Kidney epithelial cell (primary cell): ENCODE measurements at places on chromosomes 5 and 9.

DNA sequence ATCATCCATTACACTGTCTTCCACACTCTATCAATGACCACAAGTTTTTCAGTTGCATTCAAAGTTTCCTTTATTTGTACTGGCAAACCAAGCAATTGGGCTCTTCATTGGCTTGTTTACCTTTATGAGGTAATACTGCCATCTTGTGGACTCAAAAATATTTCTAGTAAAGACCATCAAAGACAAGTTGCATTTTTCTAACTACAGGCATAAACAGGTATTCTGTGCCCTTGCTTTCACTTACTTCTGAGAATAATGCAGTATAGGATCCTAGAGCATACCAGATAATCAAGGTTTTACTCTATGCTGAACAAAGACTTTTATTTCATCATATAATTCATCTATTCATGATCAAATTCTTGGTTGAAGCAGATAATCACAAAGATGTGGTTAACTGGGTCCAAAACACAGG, 173.7 kb upstream of the POU5F2 start:
- no peak for DNase-seq

DNA sequence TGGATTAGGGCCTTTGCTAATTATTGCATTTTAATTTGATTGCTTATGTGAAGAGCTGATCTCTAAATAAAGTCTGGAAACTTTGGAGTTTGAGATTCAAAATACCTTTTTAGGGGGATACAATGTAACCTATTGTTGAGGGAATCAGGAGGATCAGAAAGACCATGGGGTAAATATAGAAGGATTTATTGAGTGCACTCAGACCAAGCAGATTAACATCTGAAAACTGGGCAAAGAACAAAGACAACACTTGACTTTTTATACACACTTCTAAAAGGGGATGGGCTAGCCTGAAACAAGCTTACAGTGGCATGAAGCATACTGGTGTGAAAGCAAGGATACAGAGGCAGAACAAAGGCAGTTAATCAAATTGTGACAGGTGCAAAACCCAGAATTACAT, 174.3 kb downstream of the MRPS30 start:
- no peak for DNase-seq

GRCh38 chr5:72459089-72459661, 48.0 kb downstream of the ZNF366 start:
- DNase-seq, result no peak

DNA sequence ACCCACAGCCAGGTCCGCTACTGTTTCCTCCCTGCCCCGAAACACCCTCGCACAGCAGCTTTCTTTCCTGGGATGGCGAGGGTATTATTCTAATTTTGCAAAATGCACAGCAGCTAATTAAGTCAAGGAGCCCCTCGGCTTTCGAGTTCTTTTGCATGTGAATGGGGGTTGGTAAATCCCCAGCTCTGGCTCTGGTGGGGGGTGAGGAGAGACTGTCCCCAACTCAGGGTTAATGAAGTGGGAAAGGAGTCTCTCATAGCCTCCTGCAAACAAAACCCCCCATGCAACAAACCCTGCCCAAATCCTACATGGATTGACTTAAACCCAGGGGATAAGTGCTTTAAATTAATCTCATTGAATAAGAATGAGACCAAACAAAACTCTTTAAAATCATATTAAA, 8.8 kb downstream of the BARHL1 start:
- DNase-seq, result no peak

DNA sequence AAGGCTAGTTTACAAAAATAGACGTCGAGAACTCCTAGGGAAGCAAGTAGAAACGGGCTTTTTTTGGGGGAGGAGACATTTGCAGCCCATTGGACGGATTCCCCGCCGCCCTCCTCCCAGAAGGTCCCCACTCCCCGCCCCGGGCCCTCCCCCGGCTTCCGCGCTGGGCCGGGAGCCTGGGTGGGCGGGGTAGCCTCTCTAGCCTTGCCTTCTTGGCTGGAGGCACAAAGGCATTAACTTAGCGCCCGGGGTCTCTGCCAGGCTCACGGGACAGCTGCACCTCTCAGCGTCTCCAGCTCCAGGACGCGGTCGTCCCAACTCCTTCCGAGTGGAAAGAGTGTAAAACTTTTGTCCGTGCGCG, at the start of gene DMRTA1:
DMRTA1 (plus strand) TSS at position 236 of the 361 bp plus-strand sequence. CDS start 242 bp downstream, outside the sequence.
- DNase-seq, result no peak

DNA sequence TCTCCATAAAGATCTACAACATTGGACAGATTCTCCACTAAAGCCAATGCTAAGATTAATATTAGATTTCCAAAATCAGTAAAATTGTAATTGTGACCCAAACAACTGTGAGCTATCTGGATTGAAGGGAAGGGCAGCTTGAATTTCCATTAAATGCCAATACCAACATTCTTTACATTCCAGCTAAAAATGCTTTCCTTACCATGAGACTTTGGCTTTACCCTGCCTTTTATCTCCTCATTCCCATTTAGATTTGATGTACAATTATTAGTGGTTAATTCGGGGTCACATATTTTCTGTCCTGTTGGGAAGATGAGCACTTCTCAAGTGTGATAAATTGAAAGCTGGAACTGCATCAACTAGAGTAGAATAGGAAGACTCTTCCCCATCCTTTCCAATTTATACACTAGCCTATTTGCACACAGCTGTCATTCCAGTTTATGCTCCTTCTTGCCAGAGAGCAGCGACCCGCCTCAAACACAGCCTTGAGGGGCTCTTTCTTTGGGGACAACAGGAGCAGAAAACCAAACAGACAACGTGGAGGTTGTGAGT, 33.1 kb upstream of the MYOT start:
- DNase-seq, result no peak

GRCh38 chr5:157978061-157978460, 119.1 kb upstream of the CLINT1 start:
- no peak for DNase-seq

- no peak for DNase-seq
These were observed 21.0 kb upstream of the FOXE1 start for GRCh38 chr9:97831843-97832636.

DNA sequence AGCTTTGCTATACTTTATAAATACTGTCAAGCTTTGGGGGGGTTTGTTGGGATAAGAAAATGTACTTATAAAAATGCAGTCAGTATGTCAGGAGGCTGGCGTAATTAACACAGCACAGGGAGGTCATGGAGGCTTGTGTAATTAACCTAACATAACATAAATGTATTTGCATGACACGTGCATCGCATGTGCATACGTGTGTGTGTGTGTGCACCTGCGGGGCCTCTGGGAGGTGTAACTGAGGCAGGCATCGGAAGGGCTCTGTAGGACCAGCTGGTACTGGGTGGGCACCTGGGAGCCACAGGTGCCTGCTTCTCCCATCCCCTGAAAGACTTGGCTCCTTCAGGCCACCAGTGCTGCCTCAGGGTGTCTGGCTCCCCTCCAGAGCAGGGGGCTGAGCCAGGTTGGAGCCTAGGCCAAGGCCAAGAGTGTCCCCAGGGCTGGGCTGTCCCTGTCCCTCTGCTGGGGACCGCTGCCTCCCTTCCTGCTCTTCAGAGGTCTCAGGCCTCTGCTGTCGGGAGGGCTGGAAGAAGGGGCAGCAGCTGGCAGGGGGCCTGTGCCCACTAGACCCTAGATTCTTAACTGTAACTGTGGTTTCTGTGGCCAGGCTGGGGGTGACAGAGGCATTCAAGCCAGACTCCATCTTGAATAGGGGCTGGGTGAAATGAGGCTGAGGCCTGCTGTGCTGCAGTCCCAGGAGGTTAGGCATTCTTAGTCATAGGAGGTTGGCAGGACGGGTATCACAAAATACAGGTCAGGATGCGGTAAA, 9.0 kb downstream of the FCN2 start:
- no peak for DNase-seq

DNA sequence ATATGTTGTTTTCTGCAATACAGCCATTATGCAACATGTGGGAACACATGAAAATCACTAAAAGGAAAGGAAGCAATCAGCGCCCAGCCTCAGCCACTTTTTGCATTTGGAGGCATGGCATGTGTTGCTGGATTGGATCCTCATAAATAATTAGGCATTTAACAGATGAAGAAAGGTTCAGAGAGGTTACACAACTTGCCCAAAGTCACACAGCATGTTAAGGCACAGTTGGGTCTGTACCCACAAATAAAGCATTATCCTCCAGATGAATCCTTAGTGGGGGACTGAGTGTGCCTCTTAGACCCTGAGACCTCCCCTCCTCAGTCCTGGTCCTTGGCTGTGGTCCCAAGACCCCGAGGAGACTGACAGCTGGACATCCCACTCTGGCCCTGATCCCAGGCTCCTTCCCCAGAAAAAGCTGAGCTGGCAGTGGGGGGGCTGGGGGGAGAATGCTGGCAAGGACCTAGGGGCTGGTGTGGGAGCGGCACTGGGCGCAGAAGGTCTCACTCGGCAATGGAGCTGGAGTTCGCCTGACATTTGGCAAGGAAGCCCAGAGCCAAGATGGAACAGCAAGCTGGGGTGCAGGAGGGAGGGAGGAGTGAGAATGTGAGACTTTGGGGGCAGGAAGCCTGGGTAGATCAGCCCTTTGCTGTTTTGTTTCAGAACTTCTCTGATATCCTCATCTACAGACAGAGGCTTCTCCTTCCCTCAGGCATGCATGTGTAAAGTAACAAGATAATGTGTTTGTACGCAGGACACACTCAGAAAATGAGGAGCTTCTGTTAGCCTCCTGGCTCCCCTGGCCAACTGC, 6.9 kb upstream of the AKNA start:
- DNase-seq, result no peak

DNA sequence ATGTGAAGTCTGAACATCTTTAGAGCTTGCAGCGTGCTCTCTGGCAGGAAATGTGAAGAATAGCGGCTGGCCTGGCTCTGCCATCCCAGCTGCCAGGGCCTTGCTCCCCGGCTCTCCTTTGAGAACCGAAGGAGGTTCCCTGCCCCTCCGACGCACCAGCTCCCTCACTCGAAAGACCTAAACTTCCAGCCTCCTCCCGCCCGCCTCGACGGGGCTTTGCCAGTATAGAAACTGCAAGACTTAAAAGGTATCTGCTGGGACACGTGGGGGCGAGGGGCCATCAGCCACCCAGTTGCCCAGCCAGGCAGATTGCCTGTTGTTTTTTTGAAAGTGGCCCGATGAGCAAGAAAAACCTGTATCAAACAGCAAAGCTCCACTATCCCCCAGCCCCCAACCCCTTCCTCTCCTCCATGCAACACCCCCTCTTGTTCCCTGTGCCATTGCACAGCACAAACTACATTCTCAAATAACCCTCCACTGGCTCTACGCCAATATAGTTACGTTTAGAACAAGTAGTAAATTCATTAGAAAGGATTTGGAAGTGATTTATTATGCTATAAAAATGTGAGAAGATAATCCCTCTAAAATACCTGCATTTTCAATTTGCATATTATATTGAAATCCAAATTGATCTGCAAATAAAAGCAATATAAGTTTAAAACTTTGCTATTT, 331.9 kb downstream of the MED10 start:
- no peak for DNase-seq

GRCh38 chr9:104927912-104928740, at the start of gene ABCA1:
TSS of gene ABCA1 (minus strand) at chr9:104928155. CDS start at chr9:104903679, 24,476 bp downstream.
- DNase-seq, result peak; percentile 64

DNA sequence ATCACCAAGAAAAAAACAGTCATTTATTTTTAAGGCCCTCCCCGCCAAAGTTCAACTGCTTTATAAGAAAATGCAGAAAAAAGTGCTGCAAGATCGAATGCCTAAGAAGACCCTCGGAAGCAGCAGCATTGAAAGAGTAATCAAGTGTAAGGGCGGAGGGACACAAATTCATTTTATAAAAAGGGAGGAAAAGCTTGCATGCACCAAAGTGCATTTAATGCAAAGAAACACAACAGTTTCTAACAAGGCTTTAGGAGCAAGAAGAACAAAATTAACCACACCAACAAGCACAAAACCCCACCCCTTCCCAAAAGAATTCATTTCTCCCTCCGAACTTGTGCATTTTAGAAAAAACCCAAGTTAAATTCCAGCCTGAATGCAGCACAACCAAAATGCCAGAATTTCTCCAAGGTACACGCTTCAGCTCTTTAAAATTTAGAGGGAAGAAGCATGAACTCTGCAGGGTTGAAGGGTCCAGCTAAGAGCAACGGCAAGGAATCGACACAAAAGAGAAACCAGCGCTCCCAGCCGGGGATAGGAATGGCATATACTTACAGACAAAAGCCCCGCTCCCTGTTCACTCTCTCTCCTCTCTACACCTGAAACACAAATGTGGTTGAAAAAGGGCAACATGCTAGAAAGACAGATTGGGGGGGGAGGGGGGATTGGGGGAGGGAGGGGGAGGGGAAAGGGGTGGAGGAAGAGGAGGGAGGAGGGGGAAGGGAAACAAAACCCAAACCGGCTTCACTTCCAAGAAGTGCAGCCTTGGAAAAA, at the start of gene NREP:
NREP (minus strand) TSS at position 614 of the 774 bp plus-strand sequence. CDS start 1,422 bp downstream, outside the sequence.
- no peak for DNase-seq

DNA sequence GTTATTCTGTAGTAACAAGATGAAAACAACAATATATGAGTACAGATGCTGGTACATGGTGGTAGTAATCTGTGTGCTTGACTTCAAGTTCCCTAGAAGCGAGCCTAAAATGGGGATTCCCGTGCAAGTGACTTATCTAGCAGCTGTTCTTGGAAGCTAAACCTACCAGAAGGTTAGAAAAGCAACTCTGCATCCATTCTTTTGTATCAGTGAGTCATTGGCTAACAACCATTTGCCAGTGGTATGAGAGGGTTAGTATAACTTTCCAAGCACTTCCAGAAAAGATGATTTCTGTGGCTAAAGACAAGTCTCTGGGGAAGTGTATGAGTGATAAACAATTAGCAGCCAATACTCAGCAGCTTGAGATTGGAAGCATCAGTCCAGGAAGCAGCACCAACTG, 787.7 kb upstream of the CDH6 start:
- no peak for DNase-seq

DNA sequence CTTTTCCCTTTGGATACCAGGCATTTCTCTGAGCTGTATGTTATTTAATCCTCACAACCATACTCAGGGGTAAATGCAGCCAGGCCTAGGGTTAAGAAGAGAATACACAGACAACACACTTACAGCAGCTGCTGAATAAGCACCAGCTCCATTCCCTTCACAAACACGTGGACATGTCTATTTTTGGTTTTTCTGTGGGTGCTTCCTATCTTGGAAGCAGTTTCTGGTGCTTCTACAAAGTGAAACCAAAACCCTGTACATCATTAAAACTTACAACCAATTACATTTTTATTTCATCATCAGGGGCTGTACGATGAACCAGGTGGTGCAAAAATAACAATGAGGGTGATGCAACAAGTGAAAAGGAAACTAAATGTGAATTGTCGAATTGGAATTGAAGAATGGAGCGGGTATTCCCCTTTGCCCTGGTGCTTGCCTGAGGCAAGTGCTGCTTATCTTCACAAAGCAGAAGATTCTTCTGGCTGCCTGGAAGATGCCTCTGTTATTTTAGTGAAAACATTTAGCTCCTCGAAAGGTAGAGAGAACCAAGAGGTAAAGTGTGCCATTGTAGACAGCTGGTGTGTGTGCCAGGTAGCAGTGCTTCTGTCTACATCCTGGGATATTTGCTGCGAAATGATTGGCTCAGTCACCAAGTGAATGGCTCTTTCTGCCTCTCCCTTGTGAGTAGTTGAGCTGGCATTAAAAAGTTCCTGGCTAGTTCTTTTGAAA, 18.6 kb upstream of the IFNB1 start:
- no peak for DNase-seq

- DNase-seq, result no peak
These were observed 18.3 kb upstream of the FCHO2 start for GRCh38 chr5:72937517-72938061.

- DNase-seq, result peak; percentile 59
These were observed 18.1 kb downstream of the MAMDC2 start for GRCh38 chr9:70061776-70062175.

- DNase-seq, result no peak
These were observed 224.6 kb upstream of the ARRDC3 start for GRCh38 chr5:91607675-91608074.

GRCh38 chr5:143479394-143479793, 75.9 kb upstream of the NR3C1 start:
- DNase-seq, result no peak
